ENCODE measurements at places on chromosomes 3 and 15. TPM values are rescaled to one million over a fixed set of nuclear protein-coding genes. Genes with fewer than 3 reads are reported as not detected.

The AHSG gene
- polyA plus RNA-seq = not detected

The P2RY14 gene
- 8.6 TPM for polyA plus RNA-seq

- no peak overlapping the region for H3K27ac ChIP-seq
- H3K4me1 ChIP-seq = no peaks in the 10 kb centered on the region
- H3K4me3 ChIP-seq = no peak overlapping the region
- no peaks in the 10 kb centered on the region for H3K27me3 ChIP-seq
- DNase-seq = no peak
These were observed 40.1 kb downstream of the DLG1 start for GRCh38 chr3:197258168-197258755.

DNA sequence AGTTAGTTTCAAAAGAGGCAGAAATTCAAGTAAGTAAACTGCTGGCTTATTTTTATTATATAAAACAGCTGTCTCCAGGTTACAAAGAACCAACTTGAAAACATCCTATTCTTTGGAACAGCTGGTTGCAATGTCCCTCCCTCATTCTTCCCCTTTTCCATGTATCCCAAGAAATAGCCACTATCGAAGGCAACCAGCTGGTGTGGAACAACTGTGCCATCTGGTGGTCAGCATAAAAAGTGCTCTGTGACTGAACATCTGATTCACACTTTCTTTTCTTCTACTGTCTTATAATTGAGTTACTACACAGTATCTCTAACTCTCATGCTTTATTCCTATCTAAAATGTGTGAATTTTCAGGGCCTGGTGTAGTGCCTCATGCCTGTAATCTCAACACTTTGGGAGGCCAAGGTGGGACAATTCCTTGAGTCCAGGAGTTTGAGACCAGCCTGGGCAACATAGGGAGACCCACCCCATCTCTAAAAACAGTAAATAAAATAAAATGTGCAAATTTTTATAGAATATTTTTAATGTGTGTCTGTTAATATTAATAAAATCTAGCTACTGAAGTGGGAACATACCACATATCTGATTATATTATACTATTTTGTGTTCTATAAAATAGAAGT is 9.6 kb downstream of the OSBPL11 start:
- no peaks in the 10 kb centered on the region for H3K4me1 ChIP-seq
- H3K4me3 ChIP-seq = no peak overlapping the region
- H3K27me3 ChIP-seq = no peaks in the 10 kb centered on the region
- no peak overlapping the region for H3K27ac ChIP-seq
- H3K36me3 ChIP-seq = peaks cover 29% of the 10 kb centered on the region
